ENCODE measurements at places on chromosomes 13 and 19. TPM values are rescaled to one million over a fixed set of nuclear protein-coding genes. Genes with fewer than 3 reads are reported as not detected.
A peak's percentile ranks its signal among the peaks of the same experiment; 100 is the strongest.

KRTDAP gene
- not detected for total RNA-seq

KLK2 gene
- total RNA-seq = 0.12 TPM

SLC35E1 gene
- total RNA-seq = 35.8 TPM

ZNF844 gene
- total RNA-seq = 8.6 TPM

- peak; percentile 90 for DNase-seq
Observed at GRCh38 chr13:49996951-49997895, at the start of gene TRIM13. TRIM13 (plus strand) TSS chr13:49997042; CDS start chr13:50011941, 14,899 bp downstream.

DNA sequence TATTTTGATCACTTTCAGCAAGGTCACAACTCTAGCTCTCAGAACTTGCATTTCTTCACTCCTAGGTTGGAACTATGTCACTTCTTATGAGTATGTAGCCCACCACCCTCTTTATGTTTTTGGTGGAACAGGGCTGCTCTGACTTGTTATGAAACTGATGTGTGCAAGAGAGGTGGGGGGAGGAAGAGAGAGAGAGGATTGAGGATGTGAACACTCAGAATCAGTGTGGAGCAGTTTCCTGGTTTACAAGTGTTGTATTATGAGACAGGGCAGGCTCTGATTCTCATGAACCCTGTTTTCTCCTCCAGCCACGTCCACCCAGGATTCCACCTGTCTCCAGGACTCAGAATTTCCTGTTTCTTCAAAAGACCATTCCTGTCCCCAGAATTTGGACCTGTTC, 16.1 kb downstream of the ZNF317 start:
- DNase-seq = no peak

- DNase-seq = no peak
Observed at GRCh38 chr13:101307181-101307701, 109.1 kb downstream of the NALCN start.

- no peak for DNase-seq
Observed at GRCh38 chr13:74907788-74908187, 574.2 kb downstream of the TBC1D4 start.

- no peak for DNase-seq
Observed at GRCh38 chr13:112447761-112448603, 71.8 kb downstream of the SPACA7 start.

Data from left colon (tissue), 2 donors.